ENCODE measurements at places on chromosomes 6 and 20.

DNA sequence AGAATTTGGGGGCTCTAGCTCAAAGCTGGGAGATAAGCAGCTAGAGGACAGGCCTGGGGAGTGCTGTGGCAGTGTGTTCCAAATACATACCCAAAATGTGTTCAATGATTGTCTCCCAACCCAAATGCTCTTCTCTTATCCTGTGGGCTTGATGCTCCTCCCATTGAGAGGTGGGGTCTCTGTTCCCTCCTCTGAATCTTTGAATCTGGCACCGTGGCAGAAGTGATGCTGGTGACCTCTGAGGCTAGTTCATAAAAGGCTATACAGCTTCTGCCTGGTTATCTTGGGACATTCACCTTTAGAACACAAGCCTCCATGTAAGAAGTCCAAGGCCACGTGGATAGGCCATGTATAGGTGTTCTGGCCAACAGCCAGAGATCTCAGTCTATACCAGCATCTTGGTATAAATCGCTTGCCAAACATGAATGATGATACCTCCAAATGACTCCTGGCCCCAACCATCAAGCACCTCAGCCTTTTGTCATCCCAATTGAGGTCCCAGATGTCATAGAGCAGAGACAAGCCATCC is 15.9 kb upstream of the MYBL2 start:
- no peak for DNase-seq

DNA sequence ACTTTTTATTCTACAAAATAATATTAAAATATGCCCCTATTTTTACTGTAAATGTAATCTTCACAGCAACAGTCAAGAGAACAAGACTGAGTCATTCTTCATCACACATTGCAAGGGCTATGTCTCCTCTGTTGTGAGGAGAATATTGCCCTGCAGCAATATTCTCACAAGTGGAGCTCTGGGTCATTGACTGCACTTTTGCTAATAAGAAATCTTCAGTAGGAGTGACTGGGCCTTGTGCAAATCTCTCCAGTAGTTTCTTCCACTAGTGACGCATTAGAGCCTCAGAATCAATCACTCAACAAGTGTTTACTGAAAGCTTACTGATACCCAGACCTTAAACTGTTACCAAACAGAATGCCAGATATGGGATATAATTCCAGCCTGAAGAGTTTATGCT is 49.1 kb downstream of the LAMA2 start:
- no peak for DNase-seq

GRCh38 chr6:3631186-3631585 is 120.3 kb downstream of the PXDC1 start:
- no peak for DNase-seq

DNA sequence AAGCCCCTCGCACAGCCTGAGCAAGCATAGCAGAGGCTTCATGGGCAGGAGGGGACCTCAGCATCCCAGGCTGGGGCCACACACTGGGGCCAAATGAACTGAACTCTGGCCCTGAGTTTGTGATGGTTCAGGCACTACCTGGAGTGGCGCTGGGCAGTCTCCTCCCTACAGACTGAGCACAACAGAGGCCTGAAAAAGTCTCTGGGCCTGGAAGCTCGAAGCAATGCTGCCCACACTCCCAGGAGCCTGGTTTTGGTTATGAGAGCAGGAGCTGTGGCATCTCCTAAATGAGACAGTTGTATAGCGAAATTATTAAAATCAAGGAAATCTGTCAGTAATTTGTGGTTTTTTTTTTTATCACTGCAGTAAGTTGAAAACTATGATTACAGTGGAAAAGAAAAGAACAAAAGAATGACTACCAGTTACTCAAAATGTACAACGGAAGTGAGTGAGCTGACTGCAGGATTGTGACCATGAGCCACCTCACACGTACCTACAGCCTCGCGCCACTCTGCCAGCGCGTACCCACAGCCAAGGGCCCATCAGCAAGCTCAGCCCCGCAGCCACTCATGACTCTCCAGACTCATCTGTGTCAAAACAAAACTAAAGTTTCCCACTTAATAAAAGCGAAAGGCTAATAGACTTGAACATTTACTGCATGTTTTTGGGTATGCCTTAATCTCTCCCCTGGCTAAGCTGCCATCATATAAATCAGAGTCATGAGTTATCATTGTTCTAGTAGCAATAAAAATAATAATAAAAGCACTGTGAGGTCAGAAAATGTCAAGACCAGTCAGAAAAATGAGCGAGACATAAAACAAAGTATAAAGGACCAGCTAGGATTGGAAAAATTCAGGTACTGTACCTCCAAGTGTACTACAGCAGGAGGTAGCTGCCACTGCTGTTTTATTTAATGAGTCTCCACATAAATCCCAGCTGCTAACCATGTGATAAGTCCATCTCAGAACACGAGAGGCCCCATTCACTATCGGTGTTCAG is 177.0 kb downstream of the FOXC1 start:
- DNase-seq: peak; percentile 12

DNA sequence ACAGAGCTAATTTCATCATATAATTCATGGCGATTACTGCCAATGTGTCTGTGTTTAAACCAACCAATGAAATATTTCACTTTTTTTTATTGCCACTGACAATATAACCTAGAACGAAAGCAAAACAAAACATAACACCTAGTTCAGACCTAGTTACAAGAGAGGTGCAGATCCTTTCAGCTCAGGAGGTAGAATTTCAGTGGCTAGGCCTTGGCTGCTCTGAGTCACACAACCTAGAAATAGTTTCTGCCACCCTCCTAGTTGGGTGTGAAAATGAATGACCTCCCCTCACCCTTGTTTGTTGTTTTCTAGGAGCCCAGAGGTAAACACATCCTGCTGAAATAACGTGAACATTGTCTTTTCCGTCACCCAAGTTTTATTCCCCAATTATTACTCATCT is 356.3 kb downstream of the HTR1B start:
- no peak for DNase-seq

DNA sequence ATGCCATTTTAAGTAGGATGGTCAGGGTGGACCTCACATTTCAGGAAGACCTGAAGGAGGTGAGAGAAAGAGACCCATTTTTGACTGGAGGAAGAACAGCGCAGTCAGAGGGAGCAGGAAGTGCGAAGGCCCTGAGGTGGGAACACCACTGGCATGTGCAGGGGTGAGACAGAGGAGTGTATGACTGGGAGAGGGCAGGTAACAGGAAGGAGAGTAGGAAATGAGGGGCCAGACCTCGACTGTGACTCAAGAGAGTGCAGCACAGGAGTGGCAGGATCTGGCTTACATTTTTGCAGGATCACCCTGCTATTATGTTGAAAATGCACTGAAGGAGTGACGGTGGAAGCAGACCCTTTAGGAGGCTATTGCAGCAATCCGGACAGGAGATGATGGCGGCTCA is 117.7 kb upstream of the CDYL start:
- DNase-seq: no peak

- DNase-seq: no peak
Measured at GRCh38 chr6:1817033-1817761, 207.5 kb downstream of the FOXC1 start.

GRCh38 chr6:67131827-67132226 is 1424.8 kb upstream of the EYS start:
- DNase-seq: no peak

DNA sequence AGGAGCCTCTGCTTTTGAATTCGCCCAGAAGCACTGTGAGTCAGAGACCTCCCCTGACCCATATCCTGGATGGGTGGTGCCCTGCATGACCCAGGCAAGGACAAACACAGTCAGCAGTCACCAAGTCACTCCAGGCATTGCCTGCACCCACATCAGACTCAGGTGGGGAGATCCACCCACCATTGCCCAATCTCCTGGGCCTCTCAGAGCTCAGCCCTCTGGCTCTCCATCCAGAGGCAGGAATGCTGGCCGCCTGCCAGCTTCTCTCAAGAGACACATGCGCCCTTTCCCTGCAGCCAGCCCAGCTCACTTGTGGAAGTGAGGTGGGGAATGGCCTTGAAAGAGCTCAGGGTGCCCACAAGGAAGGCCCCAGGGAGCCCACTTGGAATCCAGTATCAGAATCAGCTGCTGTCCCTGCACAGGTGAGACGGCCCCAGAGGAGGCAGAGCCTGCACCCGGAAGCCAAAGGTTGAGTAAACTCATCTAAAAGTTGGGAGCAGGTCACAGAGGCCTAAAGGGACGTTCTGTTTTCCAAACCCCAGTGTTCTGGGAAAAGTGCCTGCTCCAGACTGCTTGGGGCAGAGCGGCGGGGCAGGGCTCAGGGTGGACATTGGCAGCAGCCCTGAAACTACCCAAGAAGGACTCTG is 129.8 kb downstream of the PREX1 start:
- no peak for DNase-seq

GRCh38 chr6:35078226-35078850 is 62.8 kb downstream of the TCP11 start:
- DNase-seq: no peak

DNA sequence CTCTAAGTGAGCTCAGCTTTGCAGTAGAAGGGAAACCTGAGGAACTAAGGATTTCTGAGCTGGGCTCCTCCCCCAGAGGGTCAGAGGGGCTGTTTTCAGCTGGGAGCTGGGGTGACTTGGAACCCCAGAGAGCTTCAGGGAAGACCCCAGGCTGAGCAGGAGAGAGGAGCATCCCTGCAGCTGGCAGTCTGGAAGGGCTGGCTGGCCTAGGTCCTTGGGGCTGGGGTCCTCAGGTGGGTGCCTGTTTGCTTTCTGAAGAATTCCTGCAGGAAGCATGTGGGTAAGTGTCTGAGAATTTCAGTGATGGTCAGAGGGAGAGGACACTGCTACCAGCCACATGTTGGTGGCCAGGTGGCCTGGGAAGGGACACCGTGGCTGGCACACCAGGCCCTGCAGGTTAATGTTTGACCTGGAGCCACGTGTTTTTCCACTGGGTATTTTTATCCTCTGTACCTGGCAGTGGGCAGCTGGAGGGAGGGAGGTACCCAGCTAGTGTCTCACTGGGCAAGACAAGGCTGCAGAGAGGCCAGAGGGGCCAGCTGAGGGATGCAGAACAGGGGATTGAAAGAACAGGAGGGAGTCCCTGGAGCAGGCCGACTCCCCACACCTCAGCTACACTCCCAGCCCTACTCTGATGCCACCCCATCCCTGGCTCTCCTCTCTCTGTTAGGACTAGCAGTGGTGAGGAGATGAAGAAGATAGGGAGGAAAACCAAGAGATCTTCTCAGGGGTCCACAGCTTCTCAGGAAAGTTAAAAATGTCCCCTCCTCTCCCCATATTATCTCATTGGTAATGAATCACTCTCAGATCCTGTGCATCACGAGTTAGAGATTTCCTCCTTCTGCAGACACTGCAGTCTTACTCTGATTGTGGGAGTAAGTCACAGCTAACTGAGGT is 143.6 kb downstream of the VEGFA start:
- no peak for DNase-seq

GRCh38 chr20:19577692-19578091 is 180.4 kb upstream of the RIN2 start:
- DNase-seq: no peak

DNA sequence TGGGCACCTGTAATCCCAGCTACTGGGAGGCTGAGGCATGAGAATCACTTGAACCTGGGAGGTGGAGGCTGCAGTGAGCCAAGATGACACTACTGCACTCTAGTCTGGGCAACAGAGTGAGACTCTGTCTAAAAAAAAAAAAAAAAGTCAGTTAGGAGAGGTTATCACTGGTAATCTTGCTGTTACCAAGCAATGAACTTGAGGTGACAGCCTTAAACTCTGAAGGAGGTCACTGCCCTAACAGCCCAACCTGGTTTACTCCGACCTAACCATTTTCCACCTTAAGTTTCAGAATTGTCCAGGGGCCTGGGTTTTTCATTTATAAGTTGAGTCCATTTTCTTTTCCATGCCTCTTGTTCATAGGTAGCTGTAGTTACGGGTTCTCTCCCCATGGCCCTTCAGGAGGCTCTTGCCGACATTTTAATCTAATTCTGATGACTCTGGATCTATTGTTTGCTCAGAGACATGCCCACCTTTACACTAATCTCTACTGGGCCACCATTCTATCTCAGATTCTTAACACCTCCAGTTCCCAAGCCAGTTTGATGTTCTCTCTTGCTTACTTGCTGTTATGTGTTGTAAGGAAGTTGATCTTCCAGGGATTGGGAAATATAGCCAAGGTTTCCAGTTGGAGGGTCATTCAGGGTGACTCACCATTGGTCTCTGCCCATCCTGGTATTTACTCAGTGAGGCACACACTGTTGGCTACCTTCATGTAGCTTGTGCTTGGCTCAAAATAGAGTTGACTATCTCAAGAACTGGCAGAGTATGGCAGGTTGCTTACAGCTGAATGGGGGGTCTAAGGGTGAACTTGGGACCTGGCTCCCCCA is 29.1 kb downstream of the SHLD1 start:
- DNase-seq: no peak

DNA sequence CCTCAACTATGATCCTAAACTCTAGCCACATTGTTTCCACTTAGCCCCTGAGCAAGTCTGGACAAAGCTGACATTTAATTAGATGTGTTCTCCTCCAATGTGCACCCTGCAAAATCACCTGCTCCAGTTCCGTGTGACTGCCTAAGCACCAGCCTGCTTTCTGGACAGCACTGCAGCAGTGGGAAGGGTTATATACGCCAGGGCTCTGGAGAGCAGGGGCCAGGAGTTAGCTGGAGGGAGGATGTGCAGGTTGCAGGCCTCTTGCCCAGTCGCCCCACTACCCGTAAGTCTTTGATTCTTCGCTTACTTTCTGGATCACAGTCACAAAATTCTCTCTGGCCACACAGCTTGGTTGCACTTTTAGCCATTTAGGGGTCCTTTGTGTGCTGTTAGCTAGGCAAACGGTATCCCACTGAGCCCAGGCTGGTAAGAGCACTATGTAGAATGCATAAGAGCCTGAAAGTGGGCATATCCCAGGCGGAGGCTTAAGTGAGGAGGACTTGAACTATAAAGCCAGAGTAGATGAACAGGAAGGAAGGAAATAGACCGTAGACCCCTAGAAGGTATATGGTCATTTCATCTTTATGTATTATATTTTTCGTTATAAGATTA is 10.7 kb upstream of the PLEKHG1 start:
- no peak for DNase-seq

- DNase-seq: no peak
Measured at GRCh38 chr20:41203660-41204059, 66.3 kb downstream of the PLCG1 start.

GRCh38 chr6:55633471-55633870 is 54.5 kb upstream of the HMGCLL1 start:
- DNase-seq: no peak

- DNase-seq: no peak
Measured at GRCh38 chr6:72712910-72713309, 91.0 kb downstream of the KCNQ5 start.

DNA sequence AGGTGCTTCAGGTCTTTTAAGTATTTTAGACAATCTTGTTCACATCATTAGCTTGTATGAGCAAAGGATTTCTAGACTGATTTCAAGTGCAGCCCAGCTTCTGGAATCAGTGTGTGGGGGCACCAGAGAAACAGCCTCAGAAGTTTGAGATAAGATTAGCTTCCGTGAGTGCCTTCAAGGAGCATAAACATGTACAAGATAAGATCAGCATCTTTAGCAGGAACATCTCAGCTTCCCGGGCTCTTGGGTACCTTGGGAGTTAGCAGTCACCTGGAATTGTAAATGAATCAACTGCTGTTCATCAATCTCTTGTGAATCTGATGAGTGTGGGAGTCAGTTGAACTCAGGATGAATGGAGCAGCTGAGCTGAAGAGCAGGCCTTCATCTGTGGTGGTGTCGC is 12.0 kb upstream of the CITED2 start:
- DNase-seq: no peak

All from stimulated activated CD8-positive, alpha-beta memory T cell treated with anti-CD3 and anti-CD28 coated beads, Interleukin-15, amount 100 ng/mL, for 48 hours (primary cell).